ENCODE measurements at places on chromosomes 3 and 15.
A peak's percentile ranks its signal among the peaks of the same experiment; 100 is the strongest.

- H3K4me1 ChIP-seq = peaks cover 22% of the 10 kb centered on the region
- peaks cover 7% of the 10 kb centered on the region for H3K27me3 ChIP-seq
- no peak overlapping the region for H3K4me3 ChIP-seq
- peak; percentile 69 for DNase-seq
- H3K36me3 ChIP-seq = peaks cover 23% of the 10 kb centered on the region
- no peak overlapping the region for H3K27ac ChIP-seq
Measured at GRCh38 chr15:70512772-70513362, 250.5 kb downstream of the UACA start.

DNA sequence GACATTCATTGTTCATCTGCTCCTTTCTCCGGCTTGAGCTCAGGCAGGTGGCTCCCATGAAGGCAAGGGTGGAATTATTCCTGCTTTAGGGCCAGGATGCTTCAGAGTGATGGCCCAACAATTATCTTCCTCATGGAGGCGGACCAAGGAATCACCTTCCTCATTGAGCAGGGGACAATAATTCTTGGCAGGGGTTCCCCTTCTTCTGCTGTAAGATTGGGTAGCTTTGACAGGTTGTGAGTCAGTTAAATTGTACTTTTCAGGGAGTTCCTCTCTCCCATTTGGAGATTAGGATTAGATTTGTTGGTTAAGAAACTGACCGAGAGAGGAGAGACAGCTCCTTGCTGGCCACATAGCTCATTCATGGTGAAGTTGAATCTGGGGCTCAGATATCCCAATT lies 31.4 kb upstream of the CD47 start:
- no peak overlapping the region for H3K4me3 ChIP-seq
- DNase-seq = no peak
- peaks cover 12% of the 10 kb centered on the region for H3K36me3 ChIP-seq

DNA sequence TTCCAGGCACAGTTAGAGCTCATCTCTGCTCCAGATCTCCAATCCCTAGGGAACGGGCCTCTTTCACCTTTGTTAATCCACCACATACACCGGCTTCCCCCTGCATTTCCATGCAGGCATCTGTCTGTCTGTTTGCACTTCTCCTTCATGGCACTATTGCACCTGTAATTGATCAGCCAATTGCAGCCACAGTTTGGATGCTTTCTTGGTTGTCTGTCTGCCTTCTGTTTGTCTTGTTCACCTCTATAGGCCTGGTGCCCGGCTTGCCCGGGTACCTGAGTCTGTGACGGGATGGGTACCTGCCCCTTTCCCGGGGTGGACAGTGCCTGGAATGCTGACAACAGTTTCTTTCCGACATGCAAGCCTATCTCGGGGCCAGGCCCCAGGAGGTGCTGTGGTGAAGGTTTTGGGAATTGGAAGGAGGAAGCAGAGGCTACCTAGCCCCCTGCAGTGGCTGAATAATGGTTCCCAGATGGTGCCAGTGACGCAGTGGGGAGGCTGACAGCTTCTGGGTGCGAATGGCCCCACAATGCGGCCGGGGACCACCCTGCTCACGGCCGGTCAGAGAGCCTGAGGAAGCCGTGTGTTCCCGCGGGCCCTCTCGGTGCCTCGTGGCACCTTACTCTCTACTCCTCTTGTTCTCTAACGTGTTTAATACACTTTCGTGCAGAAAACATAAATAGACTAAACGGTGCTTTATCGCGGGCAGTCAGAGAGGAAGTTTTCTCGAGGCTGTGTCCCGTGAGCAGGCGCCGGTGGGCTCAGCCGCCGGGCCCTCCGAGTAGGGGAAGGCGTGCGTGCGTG lies 31.3 kb upstream of the RAB6B start:
- no peaks in the 10 kb centered on the region for H3K36me3 ChIP-seq
- H3K4me1 ChIP-seq = peaks cover 5% of the 10 kb centered on the region

GRCh38 chr3:65893631-65894030 lies 145.1 kb downstream of the MAGI1 start:
- H3K27ac ChIP-seq = no peak overlapping the region
- H3K4me1 ChIP-seq = no peaks in the 10 kb centered on the region
- no peaks in the 10 kb centered on the region for H3K36me3 ChIP-seq
- H3K4me3 ChIP-seq = no peak overlapping the region
- DNase-seq = no peak
